T-helper 17 cell (primary cell): ENCODE measurements at places on chromosomes 5 and 9.

DNA sequence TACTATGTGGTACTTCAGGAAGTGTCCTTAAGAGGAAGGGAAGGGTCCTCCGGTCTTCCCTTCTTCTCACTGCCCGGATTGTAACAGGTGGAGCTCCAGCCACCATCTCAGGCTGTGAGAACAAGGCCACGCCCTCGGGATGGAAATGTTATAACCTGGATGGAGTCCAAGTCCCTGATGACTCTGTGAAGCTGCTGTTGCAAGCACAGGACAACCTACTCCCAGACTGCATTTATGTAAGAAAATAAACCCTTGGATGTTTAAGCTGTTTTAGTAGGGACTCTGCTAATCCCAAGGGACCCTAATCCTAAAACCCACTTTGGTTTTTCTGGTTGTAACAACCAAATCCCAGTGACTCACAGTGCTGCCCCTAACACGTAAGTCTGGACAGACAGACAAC, 221.6 kb downstream of the ACTL7B start:
- H3K36me3 ChIP-seq = peaks cover 3% of the 10 kb centered on the region
- H3K27me3 ChIP-seq = peaks cover 3% of the 10 kb centered on the region
- DNase-seq = no peak
- no peak overlapping the region for H3K4me3 ChIP-seq

DNA sequence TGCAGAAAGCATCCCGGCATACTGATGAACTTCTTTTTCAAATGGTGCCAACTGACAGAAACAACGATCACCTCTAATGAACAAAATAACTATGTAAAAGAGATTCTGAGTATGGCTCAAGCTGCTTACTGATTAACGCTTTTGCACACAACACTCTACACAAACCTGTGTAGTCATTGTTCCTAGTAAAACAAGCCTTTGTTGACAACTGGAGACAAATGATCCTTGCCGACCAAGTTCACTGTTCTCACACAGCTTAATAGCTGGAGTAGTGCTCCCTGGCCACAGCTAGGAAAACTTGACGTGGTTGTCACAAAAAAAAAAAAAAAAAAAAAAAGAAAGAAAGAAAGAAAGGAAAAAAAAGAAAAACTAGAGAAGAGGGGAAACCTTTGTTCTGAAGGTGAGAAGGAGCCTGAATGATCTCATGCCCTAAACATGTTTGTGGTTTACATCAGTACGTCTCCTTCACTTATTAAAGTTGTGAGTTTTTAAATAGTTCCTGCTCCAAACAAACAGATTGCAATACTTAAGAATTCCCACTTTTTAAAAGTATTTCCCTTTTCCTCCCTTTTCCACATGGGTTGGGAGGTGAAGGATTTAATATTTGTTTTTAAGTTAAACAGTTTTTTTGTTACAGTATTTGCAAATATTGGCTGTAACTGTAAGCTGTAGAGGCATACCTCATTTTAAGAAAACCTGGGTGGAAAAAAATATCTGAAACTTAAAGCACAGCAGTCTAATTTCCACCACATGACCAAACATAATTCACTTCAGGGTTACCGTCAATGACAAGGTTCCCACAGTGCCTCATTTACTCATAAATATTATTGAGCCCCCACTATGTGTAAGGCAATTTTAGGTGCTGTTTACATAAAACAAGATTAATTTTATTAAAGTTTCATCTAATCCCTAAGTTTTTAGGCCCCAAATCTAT, 63.7 kb downstream of the GLIS3 start:
- H3K4me1 ChIP-seq = peaks cover 9% of the 10 kb centered on the region
- no peak for DNase-seq
- peaks cover 24% of the 10 kb centered on the region for H3K27me3 ChIP-seq
- no peak overlapping the region for H3K27ac ChIP-seq

DNA sequence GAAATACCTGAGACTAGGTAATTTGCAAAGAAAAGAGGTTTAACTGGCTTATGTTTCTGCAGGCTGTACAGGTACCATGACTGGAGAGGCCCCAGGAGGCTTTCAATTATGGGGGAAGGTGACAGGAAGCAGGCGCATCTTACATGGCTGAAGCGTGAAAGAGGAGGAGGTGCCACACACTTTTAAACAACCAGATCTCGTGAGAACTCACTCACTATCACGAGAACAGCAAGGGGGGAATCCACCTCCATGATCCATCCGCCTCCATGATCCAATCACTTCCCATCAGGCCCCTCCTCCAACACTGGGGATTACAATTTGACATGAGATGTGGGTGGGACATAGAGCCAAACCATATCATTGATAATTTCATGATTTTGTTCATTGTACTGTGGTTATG, 2.5 kb upstream of the MED27 start:
- no peak overlapping the region for H3K27ac ChIP-seq
- no peak for DNase-seq
- peaks cover 23% of the 10 kb centered on the region for H3K27me3 ChIP-seq
- H3K4me1 ChIP-seq = peaks cover 27% of the 10 kb centered on the region
- H3K4me3 ChIP-seq = no peak overlapping the region
- H3K36me3 ChIP-seq = peaks cover 3% of the 10 kb centered on the region

- peaks cover 14% of the 10 kb centered on the region for H3K4me1 ChIP-seq
- H3K27ac ChIP-seq = peak overlapping the region; percentile 37
- H3K27me3 ChIP-seq = no peaks in the 10 kb centered on the region
- no peak for DNase-seq
Measured at GRCh38 chr9:127734247-127734746, 797 bp downstream of the TOR2A start.

DNA sequence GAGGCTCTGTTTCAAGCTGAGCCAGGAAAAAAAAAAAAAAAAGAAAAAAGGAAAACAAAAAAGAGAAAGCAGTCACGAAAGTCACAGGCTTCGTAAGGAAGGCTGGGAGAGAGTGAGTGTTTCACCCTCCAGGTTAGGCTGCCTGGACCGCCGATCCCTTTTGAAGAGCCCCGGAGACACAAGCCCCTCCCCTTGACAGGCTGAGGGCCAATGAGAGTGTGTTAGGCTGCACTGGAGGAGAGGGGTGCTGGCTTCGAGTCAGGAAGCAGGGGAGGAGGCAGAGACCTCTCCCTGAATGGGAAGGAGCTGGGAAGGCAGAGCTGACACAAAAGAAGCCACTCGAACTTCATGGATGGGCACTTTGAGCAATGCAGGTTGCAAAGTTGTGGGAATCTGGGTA, at the start of gene NMUR2:
Gene NMUR2 (minus strand): TSS at position 135 of the 400 bp plus-strand sequence. CDS start 166 bp downstream, outside the sequence.
- no peak for DNase-seq
- no peaks in the 10 kb centered on the region for H3K36me3 ChIP-seq
- no peak within 1 kb of the TSS for H3K27ac ChIP-seq
- H3K4me1 ChIP-seq = no peaks in the 10 kb centered on the region
